Smooth muscle cell of bladder (primary cell): ENCODE measurements at places on chromosomes 5 and 9. TPM values are rescaled to one million over a fixed set of nuclear protein-coding genes. Genes with fewer than 3 reads are reported as not detected.

PHF24 gene
- total RNA-seq: under 0.01 TPM in 1 of 2 replicates, not detected in the other

CBY3 gene
- not detected in 2 replicates for total RNA-seq

TTF1 gene
- total RNA-seq: 7.5 and 9.2 TPM in 2 replicates

SLC25A2 gene
- 0.14 and 0.18 TPM in 2 replicates for total RNA-seq

ANKRD34B gene
- total RNA-seq: under 0.01 TPM in 1 of 2 replicates, not detected in the other

DOCK8 gene
- under 0.01 and 0.18 TPM in 2 replicates for total RNA-seq

TEK gene
- 3.0 and 19.2 TPM in 2 replicates for total RNA-seq

NIPAL4 gene
- 0.14 TPM in 1 of 2 replicates, not detected in the other for total RNA-seq

SLC44A1 gene
- total RNA-seq: 31.3 and 60.5 TPM in 2 replicates

TTC1 gene
- total RNA-seq: 39.3 and 45.7 TPM in 2 replicates

CDC20B gene
- total RNA-seq: under 0.01 TPM in 1 of 2 replicates, not detected in the other

EXOSC3 gene
- 27.6 and 39.4 TPM in 2 replicates for total RNA-seq

SLCO6A1 gene
- not detected in 2 replicates for total RNA-seq

SLC9A3 gene
- total RNA-seq: 0.43 and 0.55 TPM in 2 replicates

ANKRD33B gene
- total RNA-seq: 5.5 and 8.4 TPM in 2 replicates

NMRK1 gene
- total RNA-seq: 8.9 and 11.2 TPM in 2 replicates

FBP2 gene
- total RNA-seq: not detected in 2 replicates

FBXL7 gene
- total RNA-seq: 2.0 and 2.9 TPM in 2 replicates

GFRA3 gene
- total RNA-seq: not detected in 2 replicates
